Islet precursor cell (in vitro differentiated cells): ENCODE measurements at places on chromosomes 3 and 15.

DNA sequence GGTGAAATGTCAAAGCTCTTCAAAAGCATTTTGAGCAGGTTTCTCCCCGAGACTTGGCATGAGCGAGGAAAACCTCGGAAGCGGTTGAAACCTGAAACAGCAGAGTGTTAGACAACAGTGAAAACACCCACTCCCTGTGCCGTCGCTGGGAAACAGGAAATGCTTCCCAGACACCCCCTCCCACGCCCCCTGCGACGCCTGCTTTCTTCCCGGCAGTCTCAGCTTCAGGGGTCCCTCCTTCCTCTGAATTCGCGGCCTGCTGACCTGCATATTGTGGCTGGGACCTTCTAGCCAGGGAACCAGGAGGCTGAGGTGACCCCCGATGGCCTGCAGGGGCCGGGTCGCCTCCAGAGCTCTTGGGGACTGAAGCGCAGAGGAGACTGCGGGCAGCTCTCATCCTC is 250.6 kb upstream of the LYSMD4 start:
- peak; percentile 82 for DNase-seq

GRCh38 chr3:19945969-19946831 is 697 bp upstream of the RAB5A start:
- no peak for DNase-seq

DNA sequence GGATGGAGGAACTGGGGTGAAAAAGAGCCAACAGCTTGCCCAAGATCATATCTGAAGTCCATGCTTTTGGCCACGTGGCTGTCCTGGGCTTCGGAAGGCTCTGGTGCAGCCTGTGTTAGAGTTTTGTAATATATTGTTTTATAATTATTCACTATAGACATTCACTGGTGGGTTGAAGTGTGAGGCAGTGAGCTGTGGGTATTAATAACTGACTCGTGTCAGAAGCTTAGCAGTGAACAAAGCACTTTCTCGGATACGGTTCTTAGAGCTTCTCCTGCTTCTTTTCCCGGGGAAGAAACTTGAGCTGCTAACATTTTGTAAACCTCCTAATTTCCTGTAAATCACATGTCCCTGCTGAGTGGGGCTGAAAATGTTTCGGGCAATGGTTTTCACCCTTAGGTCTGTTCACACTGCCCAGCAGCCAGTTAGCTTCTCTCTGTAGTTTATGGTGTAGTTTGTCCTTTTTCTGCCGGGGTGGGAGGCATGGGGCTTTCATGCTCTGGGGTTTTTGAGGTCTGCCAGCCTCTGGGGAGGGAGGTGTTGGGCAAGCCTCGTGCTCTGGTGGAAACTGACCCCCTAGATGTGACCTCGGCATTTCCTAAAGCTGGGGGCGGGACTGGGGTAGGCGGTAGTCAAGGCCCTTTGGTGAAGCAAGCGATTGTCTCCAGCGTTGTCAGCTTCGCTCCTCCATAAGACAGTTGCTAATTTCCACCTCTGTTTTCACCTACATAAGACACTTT is 1.7 kb downstream of the MRAS start:
- DNase-seq, result peak; percentile 31

GRCh38 chr3:59606638-59607266 is 556.9 kb upstream of the CFAP20DC start:
- DNase-seq, result no peak

GRCh38 chr15:57418635-57419034 is 42.3 kb downstream of the CGNL1 start:
- DNase-seq, result peak; percentile 84

GRCh38 chr3:42061713-42062380 is 29.3 kb upstream of the TRAK1 start:
- peak; percentile 94 for DNase-seq

- no peak for DNase-seq
Observed at GRCh38 chr15:101237251-101237650, 14.6 kb downstream of the CHSY1 start.

GRCh38 chr3:43363621-43364266 is 77.4 kb downstream of the SNRK start:
- DNase-seq, result no peak

DNA sequence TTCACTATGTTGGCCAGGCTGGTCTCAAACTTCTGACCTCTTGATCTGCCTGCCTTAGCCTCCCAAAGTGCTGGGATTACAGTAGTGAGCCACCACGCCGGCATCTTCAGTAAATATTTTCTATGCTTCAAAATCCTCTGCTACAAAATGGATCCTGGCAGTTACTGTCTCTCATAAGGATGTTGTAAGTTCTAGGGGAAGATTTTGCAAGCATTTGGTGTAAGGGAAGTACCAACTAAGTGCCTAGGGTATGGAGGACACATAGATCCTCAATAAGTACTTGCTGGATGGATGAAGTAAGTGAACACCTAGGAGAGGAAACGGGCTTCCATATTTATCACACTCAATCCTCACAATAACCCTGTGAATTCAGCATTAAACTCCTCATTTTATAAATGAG is 6.6 kb downstream of the TM4SF4 start:
- DNase-seq, result no peak

- no peak for DNase-seq
Observed at GRCh38 chr3:55402886-55403609, 84.1 kb downstream of the WNT5A start.

- DNase-seq, result no peak
Observed at GRCh38 chr3:126672340-126672739, 17.4 kb upstream of the TXNRD3 start.
